KG1 (cell line): ENCODE measurements at places on chromosomes 13 and 19.
A peak's percentile ranks its signal among the peaks of the same experiment; 100 is the strongest.

- DNase-seq = no peak
Measured at GRCh38 chr19:35209646-35210045, 18.9 kb downstream of the FAM187B start.

DNA sequence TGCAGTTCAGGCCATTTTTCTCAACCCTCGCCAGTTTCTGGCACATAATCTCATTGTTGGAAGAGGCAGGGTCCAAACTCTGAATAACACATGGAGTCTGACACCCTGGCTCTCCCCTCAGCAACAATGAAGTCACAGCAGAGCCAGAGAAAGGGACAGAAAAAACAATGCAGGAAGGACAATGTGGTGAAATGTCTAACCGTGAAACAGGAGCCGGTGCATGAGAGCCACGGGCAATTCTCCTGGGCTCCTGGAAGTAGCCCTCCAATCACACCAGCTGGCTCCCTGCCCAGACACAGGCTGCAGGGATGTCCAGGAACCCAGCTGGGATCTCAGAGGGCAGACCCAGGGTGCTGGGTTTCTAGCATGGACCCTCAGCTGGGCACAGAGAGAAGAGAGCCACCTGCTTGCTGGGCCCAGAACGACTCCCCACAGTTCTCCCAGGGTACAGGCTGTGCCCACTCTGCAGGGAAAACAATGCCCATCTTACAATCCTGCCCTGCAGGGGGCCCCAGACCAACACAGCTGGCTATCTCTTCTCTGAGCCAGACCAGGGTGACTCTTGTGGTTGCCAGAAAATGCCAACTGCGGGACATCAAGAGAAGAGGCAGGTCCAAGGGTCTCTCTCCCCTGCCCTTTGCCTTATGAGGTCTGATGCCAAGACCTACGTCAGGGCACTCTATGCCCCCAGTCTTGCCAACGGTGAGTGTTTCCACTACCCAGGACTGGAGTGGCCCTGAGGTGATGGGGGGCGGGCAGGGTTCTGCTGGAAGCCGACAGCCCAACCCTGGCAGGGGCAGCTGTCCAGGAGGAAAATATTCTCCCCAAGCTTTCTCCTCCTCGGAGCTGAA lies 64.5 kb downstream of the CEBPG start:
- DNase-seq = no peak

- no peak for DNase-seq
Measured at GRCh38 chr19:47469363-47469700, 2.4 kb downstream of the SLC8A2 start.

- no peak for DNase-seq
Measured at GRCh38 chr19:40689339-40690049, 957 bp downstream of the NUMBL start.

GRCh38 chr13:28494504-28494777 lies 487 bp downstream of the FLT1 start:
- no peak for DNase-seq

DNA sequence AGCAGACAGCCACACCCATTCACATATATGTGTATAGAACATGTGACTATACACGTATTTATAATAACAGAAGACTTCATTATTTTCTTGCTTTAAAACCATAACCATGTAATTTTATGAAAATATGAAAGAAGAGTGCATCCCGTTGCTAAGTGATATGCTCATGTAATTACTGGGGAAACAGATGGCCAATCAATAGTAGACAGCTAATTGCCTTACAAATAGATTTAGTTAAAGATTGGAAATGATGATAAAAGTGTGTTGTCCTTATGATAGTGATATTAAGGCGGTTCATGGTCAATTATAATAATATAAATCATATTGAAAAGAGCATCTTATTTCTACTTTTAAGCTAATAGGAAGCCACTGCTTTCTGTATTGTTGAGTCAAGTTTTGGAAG lies 95.9 kb downstream of the RFC3 start:
- DNase-seq = no peak

- no peak for DNase-seq
Measured at GRCh38 chr19:39277598-39277997, 9.4 kb downstream of the IFNL2 start.

DNA sequence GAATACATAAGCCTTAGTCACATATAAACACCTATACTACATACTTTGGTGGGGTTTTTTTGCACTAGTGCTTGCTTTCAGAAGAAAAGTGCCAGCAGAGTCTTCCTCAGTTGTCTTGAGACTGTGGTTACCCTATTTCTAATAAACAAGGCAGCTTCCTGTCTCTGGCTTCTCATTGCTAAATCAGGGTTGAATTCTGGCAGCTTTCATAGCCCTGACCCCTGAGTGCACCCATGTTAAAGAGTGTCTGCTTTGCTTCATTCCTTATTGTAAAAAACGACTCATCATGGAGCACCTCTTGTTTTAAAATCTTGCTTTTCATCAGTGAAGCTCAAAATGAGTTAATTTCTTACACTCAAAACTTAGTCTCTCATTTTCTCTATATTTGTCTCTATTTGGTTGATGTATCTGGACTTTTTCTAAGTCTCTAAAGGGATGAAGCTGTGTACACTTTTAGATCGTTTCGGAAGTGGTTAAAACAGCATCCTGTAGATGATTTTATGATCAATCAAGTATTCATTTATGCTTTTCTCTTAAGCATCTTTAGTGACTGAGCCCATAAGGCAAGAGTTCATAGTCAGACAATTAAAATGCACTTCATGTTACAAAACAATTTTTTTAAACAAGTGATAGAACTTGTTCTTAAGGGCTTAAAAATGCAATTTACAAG lies 72.1 kb downstream of the KLF12 start:
- DNase-seq = no peak

GRCh38 chr13:110471833-110472162 lies 89.7 kb downstream of the RAB20 start:
- peak; percentile 44 for DNase-seq

- DNase-seq = no peak
Measured at GRCh38 chr13:71587817-71588216, 279.2 kb downstream of the DACH1 start.

- DNase-seq = no peak
Measured at GRCh38 chr13:26253262-26253786, 605 bp upstream of the CDK8 start.

- DNase-seq = no peak
Measured at GRCh38 chr13:57632276-57633140, 964 bp downstream of the PCDH17 start.

DNA sequence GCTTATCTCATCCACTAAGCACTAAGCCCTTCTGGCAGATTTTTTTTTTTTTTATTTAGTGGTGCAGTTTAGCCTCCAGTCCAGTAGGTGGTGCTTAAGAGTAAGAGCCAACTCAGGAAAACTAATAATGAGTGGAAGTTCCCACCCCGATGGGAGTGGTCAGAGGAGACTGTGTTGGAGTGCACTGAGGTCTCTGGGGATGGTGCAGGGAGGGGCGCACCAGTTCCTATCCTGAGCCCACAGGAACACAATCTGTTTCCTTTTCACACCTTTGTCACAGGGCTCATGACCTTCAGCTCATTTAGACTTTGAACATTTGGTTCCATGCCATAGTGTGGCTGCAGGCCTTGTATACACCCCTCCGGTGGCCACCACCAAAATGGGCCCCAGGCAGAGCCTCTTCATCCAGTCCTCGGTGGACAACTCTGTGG lies 367.4 kb downstream of the SPRY2 start:
- DNase-seq = no peak

GRCh38 chr13:39224671-39225240 lies 186.5 kb downstream of the NHLRC3 start:
- DNase-seq = no peak

- no peak for DNase-seq
Measured at GRCh38 chr19:38944981-38945506, 14.3 kb downstream of the MRPS12 start.

DNA sequence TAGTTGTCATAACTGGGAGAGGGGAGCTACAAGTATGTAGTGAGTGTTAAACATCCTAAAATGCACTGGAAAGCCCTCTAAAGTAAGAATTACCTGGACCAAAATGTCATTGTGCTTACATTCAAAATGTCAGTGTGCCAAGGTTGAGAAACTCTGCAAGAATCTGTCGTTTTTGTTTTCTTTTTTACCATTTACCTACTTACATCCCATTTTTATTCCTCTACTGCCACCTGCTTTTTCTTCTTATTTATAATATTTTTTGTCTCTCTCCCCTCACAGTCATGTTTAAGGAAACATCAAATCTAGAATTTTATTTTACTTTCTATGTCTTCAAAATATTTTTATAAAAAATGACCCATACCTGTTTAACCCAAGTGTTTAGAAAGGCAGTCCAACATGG lies 226.4 kb downstream of the PCDH17 start:
- DNase-seq = no peak

DNA sequence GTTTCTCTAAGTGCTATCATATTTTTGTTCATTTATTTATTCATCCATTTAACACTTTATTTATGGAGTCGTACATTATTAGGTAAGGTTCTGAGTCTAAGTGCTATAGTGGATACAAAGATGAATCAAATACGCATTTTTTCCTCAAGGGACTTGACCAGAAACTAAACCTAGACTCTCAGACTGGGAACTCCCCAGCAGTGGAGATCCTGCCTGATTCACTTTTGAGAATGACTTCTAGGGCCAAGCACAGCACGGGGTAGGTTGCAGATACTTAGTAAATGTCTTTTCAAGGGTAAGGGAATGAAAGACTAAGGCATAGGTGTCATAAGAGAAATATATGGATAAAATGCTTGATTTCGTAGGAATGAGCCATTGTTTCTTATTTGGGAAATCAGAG lies 7.2 kb downstream of the DNAJC15 start:
- no peak for DNase-seq

GRCh38 chr13:94703721-94704314 lies 8.5 kb downstream of the SOX21 start:
- no peak for DNase-seq

- DNase-seq = no peak
Measured at GRCh38 chr13:74006666-74007065, 127.5 kb downstream of the KLF12 start.

GRCh38 chr13:32381539-32381938 lies 46.4 kb downstream of the N4BP2L1 start:
- no peak for DNase-seq

- no peak for DNase-seq
Measured at GRCh38 chr19:19746286-19747213, 13.6 kb upstream of the ZNF14 start.

DNA sequence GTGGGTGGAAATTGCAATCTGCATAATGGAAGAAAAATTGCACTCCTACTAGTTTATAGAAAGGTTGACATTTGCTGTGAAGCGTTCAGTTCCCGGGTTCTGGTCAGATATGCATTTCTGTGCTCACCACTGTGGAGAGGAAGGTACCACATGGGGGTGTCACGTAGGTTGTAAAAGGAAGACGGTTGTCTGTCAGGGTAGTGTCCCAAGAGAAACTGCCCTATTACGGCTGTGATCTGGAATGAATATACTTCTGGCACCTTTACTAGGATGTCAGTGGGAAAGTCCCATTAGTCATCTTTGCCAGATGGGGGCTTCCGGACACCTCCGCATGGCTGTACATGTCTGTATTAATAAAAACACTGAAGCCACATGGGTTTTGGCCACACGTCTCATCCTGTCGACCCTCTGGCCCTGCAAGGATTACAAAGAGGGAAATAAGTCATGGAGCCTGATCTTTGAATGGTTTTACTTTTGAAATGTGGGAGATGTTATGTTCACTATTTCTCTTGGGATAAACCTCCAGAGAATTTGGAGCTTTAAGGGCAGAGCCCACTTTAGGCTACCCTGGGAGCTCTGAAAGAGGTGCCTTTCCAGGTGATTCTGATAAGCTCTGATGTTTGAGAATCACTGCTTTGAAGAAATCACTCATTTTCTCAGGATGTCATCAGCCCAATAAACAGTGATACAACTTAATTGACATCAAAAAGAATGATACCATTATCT lies 133.9 kb downstream of the AKAP11 start:
- no peak for DNase-seq

DNA sequence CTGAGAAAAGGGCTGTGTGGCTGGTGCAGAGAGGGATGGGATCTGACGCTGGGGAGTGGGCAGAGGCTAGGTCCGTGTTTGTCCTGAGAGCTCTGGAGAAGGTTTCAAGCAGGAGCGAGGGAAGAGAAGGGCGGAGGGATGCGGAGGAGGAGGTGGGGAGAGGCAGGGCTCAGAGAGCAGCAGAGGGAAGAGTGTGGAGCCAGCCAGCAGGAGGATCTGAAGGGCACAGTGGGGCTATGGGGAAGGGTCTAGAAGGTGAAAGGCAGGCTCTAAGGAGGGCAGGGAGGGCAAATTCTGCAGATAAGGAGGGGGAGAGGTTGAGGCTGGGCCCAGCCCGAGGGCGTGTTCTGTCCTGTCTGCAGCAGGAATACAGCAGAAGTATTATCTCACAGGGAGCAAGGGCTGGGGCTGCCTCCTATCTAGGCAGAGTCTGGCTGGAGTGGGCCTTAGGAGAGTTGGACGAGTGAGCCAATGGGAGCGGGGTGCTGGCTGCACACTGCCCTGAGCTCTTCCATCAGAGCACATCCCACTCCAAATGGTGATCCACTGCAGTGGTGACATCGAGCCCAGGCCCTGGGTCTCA lies 6.1 kb downstream of the AP2A1 start:
- DNase-seq = no peak

- DNase-seq = no peak
Measured at GRCh38 chr19:16363133-16363851, 38.7 kb downstream of the KLF2 start.

DNA sequence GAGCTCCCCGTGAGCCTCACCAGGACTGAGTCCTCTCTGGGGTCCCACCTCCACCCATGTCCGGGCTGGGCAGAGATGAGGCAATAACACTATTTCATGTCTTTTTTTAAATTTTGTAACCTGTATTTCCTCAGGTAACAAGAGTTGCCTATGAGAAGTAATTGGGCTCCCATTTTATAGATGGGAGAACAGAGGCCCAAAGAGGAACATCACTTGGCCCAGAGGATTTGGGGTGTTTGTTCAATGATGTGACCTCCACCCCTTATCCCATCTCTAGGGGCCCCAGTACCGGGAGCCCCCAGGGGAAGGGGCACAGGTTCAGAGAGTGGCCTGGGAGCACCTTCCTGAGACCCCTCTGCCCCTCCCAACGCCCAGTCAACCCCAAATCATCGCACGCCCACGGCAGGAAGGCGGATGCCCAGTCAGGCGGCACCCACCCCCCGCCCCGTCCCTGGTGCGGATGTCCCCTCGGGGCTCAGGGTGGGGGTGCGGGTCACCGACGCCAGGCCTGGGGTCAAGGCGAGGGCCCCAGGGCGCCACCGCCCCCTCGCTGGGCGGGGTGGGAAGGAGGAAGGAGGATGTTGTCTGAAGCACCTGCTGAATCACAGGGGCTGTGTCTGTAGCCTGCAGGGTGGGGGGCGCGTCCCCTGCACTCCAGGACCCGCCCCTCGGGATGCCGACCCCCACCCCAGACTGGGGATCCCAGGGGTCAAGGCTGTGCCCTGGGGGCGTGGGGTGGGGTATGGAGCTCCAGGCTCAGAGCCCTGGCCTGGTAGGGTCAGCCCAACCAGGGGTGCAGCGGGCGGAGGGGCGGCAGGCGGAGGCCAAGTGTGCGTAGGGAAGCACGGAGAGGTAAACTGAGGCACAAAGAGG lies 9.0 kb upstream of the CIRBP start:
- DNase-seq = no peak

DNA sequence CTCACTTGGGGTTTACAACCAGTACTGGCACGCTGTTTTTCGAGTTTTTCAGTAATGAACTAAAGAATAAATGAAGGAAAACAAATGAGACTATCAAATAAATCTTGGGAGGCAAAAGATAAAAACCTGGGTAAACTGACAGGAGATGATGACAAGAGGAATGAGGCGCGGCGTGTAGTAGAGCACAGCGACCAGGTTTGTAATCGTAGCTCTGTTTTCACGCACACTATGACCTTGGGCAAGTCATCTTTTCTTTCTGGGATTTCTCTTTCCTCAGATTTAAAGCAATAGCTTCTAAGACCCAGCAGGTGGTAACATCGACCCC lies 419 bp downstream of the MRPS31 start:
- no peak for DNase-seq
